ENCODE measurements at places on chromosomes 7 and 10.
A peak's percentile ranks its signal among the peaks of the same experiment; 100 is the strongest.

DNA sequence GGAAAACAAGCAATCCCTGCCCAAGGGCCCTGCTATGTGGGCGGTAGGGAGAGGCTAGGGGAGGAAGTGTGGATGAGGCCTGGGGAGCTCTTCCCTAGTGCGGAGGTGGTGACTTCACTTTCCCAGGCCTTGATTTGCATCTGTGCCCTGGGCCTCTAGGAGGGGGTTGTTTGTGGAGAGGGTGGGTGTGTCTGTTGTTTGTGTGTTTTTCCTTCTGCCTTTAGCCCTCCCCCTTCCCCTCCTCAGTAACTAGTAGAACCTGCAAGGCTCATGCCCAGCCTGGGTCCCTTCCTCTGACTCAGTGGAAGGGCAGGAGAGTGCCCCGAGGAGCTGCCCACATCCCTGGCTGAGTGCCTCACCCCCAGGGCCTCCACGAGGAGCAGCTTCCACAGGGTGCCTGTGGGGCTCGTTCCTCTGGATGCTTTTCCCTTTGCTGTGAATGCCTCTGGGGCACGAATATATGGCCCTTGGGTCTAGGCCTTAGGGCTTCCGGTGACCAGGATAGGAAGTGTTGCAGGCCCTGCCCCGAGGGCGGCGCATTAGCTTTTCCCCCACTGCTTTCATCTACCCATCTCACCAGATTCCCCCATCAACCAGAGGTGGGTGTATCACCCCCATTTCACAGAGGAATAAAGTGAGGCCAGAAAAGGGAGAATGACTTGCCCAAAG lies 89.4 kb upstream of the DUSP5 start:
- no peak for DNase-seq

DNA sequence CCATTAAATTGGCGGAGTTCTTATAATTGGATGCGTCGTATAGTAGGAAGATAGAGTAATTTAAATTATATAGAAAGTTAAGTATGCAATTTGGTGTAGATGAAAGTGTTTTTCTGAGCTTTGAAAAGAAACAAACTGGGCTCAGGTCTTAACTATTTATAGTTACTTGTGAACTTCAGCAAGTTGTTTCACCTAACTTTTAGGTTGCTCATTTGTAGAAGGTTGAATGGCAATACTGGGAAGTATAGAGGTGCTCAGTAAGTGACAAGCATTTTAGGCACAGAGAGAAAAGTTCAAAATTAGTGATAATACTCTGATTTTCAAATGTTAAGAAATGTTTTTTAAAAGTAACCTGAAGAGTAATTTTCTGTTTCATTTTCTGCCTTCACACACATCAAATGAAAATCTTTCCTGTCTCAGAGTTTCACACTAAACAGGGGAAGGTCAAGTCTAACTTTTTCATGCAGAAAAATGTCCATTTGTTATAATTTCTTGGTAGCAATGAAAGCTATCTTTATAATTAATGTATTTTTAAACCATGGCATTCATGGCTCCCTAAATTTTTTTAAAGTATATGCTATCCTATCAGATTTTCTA lies 146.5 kb downstream of the PHF14 start:
- no peak for DNase-seq

GRCh38 chr7:27143950-27144780 lies 684 bp upstream of the HOXA5 start:
- no peak for DNase-seq

DNA sequence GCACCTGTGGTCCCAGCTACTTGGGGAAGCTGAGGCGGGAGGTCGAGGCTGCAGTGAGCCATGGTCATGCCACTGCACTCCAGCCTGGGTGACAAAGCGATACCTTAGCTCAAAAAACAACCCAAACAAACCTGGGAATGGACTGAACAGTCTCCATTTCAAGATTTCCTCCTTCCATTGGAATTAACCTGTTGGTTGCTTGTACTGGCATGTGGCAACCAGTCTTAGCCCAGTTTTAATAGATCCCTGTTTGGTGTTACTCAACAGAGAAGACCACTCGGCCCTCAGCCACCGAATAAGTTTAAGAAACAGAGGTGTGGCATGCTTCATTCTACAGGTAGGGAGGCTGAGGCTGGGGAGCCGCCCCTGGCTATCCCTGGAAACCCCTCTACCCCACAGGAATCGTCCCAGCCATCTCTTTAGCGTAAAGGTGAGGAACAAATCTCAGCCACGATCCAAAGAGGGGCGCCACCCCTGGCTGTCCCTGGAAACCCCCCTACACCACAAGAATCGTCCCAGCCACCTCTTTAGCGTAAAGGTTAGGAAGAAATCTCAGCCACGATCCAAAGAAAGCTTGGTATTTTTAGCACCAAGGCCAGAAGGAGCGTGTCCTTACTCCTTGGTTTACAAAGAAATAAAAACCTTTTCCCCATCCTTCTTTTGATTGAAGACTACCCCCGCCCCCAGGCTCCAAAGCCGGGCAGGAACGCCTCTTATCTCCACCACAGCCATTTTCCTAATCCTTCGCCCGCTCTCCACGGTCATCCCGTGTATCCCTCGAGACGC lies 861 bp upstream of the TSPAN14 start:
- no peak for DNase-seq

DNA sequence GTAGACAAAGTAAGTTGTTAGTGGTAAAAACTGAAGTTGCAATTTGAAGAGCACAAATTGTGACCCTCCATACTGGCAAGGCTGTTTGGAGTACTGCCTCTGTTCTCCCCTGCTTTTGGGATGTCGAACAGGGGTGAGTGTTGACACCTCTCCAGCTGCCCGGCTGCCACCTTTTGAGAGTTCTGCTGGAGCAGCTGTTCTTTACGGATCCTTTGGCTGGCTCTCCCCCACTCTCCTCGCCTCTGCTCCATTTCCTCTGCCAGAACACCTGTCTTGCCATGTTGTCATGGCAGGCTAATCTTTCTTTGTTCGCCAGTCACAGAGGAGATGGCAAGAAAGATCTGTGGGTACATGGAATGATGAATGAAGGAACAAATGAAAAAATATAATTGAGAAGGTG lies 34.9 kb downstream of the INSYN2A start:
- no peak for DNase-seq

GRCh38 chr10:124145109-124145870 lies 51.9 kb upstream of the CHST15 start:
- DNase-seq, result no peak

DNA sequence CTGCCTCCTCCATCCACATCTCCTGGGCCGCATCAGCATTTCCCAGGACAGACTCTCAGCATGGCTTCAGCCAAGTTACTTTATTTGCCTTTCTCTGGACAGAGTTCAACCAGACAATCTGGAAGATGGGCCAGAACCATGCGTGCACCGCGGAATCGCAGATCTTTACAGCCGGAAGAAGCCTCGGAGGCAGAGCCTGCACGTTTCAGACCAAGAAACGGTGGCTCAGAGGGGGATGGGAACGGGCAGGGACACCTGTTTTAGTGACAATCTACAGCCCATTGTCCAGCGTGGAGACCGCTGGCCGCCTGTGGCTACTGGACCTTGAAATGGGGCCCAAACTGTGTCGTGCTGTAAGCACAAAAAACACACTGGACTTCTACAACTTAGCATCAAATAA lies 3.5 kb downstream of the VIPR2 start:
- no peak for DNase-seq

GRCh38 chr7:26143298-26144048 lies 8.5 kb upstream of the NFE2L3 start:
- no peak for DNase-seq

DNA sequence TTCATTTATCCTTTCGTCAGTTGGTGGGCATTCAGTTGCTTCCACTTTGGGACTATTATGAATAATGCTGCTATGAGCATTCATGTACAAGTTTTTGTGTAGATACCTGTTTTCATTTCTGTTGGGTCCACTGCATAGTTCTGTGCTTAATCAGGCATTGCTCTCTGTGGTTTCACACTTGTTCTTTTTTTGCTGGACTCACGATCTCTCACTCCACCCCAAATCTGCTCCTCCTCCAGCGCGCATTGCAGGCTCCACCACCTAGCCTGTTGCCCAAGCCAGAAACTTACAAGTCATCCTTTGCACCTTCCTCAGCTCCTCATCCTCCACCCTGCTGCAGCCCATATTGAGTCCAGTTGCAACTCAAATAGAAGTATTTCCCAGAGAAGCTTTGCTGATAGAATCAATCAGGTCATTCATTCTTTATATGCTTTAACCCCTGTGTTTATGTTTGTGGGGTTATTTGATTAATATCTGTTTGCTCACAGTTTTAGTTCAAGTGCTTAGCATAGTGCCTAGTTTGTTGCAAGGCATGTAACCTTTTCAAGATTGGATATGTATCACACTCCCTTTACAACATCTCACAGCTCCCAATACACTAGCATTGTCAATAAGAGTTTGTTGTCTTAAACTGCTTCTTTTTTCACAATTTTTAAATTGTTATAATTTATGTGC lies 16.6 kb upstream of the AFAP1L2 start:
- no peak for DNase-seq

- DNase-seq, result no peak
Measured at GRCh38 chr10:110042181-110042580, 34.4 kb downstream of the ADD3 start.

GRCh38 chr10:17808971-17809841 lies at the start of gene MRC1:
Gene MRC1, plus strand, starts transcription at chr10:17809348. Its CDS starts 118 bp downstream, at chr10:17809466.
- no peak for DNase-seq

DNA sequence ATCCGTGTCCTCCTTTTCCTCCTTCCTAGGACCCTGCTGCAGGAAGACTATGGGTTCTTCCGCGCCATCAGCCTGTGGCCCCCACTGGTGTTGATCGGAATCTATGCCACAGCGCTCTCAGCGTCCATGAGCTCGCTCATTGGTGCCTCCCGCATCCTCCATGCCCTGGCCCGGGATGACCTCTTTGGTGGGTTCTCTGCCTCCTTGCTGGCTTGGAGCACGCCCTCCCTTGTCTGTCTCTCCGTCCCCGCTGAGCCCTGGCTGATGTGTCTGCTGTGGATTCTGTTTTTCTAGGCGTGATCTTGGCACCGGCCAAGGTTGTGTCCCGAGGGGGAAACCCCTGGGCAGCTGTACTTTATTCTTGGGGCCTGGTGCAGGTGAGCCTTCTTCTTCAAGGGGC lies 7.3 kb upstream of the TRIP6 start:
- no peak for DNase-seq

DNA sequence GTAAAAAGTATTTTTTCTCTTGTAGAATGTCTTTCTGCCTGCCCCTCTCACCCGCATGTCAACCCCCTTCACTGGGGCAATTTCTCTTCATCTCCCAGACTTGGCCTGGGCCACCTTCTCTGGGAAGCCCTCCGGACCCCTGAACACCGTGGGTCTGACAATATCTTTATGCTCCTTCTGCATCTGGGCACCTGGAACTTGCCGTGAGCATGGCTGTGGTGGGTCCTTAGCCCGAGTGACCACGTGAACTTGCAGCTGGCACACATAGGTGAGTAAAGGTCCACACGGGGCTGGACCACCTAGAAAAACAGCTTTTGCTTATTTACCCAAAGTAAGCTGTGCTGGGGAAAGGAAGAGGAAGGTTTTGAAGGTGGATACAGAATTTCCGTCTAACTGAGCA lies 600.2 kb downstream of the DNAJB6 start:
- DNase-seq, result no peak

GRCh38 chr7:157689269-157690057 lies 352.7 kb downstream of the DNAJB6 start:
- DNase-seq, result no peak

- peak; percentile 13 for DNase-seq
Measured at GRCh38 chr10:30059209-30060107, at the start of gene JCAD. Gene JCAD, minus strand, starts transcription at chr10:30059586. Its CDS starts 11,774 bp downstream, at chr10:30047812.

DNA sequence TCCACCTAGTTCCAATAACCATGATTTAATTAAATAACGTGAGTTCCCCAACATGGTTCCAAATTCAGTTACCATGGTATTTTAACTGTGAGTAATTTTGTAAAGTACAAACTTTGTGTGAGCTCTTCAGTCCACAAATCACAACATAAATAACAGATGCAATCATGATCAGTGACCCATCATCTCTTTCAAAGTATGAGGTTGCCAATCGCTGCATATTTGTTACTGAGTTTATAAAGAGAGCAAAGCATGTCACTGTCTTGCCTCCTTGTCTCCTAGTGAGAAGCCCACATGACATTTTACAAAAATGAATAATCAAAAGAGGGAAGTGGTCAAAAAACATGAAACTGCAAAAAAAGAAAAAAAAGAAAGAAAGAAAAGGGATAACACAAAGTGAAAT lies 69.1 kb upstream of the PDSS1 start:
- no peak for DNase-seq

DNA sequence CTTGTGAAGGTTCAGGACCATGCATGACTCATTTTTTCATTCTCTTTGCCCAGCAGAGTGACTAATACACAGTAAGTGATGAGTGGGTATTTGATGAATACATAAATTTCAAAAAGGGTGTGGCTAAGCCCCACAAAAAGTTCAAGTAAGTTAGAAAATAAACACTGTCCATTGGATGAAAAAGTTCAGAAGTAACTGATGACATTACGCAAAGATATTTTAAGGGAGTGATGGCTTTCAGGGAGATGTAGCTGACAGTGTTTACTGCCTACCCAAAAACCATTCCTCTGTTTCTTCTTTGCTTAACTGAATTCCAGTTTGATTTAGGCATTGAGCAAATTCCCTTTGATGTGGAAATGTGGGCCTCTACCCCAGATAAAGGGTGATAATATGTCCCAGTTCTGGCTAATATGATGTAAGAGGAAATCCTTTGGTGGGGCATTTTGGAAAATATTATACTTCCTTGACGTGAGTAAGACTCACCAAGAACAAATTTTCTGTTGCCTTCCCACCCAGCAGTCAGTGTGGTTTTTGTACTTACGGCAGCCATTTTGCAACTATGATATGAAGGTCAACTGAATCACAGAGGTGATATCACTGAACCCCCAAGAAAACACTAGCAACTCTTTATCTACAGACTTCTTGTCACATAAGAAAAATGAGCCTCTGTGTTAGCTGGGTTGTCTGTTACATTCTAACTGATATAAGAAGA lies 29.0 kb upstream of the EBLN1 start:
- no peak for DNase-seq

- DNase-seq, result no peak
Measured at GRCh38 chr10:117457932-117458331, 82.7 kb upstream of the PDZD8 start.

DNA sequence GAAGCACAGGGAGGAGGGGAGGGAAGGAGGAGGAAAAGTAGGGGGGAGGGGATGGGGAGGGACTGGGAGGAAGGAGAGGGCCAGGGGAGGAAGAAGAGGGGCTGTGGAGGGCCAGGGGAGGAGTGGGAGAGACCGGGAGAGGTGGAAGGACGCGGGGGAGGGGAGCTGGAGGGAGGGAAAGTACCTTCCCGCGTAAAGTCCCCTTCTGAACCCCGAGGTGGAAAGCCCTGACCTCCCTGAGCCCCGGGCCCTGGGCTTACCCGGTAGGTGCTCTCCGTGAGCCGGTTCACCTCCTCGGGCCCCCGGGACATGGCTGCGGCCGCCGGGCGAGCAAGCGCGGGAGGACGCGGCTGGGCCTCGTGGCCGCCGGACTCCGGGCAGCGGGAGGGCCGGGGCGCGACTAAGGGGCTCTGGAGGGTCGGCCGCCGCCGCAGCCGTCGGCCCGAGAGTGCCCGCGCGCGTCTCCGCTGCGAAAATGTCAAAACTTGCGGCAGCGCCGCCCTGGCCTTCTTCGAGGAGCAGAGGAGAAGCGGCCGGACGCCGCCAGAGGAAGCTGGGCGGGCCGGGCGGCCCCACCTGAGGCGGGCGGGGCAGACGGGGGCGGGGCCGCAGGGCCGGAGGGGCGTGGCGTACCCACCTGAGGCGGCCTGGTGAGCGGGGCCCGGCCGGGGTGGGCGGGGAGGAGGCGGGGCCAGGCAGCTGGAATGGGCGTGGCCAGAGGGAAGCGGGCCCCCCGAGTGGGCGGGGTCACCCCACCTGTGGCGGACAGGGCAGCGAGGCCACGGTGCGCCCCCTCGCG lies at the start of gene BAIAP2L1:
Gene BAIAP2L1, minus strand, starts transcription at position 549 of the 799 bp plus-strand sequence. Its CDS starts 238 bp downstream, at position 311.
- peak; percentile 59 for DNase-seq

- DNase-seq, result no peak
Measured at GRCh38 chr10:131881104-131881880, 19.5 kb upstream of the PPP2R2D start.

- no peak for DNase-seq
Measured at GRCh38 chr7:99024066-99024465, 119.8 kb downstream of the SMURF1 start.
